ENCODE measurements at places on chromosomes 2 and 18. TPM values are rescaled to one million over a fixed set of nuclear protein-coding genes. Genes with fewer than 3 reads are reported as not detected.

The GPBAR1 gene
- total RNA-seq = 0.06 TPM

The POTEC gene
- not detected for total RNA-seq

The ALK gene
- not detected for total RNA-seq

The SERPINB12 gene
- 0.29 TPM for total RNA-seq

The EVX2 gene
- total RNA-seq = not detected

The PCGF1 gene
- 29.4 TPM for total RNA-seq

The NCKAP5 gene
- 0.40 TPM for total RNA-seq

The MYOM1 gene
- 0.06 TPM for total RNA-seq

The DIPK1C gene
- total RNA-seq = not detected

DNA sequence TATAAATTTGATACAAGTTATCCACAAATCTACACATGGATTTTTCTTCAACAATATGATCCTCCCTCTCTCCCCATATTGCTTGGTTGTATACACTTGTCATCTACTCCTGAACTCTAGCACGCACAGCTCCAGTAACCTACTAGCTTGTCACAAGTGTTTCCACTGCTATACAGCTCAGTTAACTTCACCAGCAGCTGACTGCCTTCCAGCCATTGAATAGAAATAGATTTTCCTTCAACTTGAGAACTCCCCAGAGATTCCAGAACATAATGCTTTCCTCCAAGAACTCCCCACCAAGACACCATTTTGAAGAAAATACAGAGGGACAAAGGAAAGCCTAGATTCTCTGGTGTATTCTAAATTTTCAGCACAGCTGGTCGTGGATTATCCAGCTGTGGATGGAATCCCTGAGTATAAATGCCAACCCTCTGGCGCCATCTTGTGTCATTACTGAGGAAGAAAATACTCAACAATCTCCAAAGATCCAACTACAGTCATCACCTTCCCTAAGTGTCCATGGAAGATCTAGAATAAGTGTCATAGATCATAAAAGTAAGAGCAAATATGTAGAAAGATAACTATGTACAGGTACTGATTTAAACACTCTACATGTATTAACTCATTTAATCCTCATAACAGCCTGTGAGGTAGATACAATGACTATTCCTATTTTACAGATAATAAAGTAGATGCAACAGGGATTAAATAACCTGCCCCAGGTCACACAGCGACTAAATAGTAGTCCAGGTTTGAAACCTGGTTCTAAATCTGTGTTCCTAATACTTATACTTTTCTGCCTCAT lies 156.7 kb downstream of the ARHGAP28 start:
- peak; percentile 59 for DNase-seq

DNA sequence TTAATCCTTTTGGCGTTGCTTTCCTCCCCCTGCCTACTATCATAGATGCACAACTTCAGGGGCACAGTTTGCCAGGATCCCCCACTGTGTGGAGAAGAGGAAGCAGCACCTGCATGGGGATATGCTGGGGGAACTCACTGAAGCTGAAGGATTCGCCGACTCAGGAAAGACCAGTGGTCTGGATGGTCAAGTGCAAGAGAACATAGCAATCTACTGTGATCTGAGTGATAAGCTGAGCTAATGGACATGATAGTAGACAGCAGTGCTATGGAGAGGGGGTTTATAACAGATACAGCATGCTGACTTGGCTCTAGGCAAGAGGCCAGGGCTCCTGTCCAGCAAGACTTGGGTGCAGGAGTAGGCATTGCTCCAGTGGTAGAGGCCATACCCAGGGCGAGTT lies 124.4 kb upstream of the NRP2 start:
- DNase-seq = no peak

DNA sequence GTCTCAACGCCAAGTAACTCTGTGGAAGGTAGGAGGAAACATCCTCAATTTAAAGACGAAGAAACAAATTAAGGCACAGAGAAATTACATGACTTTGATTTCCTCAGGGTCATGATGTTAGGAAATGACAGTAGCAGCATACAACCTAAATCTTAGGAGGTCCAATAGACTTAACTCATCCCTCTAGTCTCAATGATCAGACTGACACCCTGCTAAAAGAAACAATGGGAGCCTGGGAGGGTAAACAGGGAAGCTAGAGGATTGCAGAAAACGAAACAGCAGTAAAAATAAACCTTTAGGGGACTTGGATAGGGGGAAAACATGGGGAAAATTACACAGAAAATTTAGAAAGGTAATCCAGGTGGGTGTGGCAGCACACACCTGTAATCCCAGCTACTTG lies 56.0 kb downstream of the ROCK2 start:
- no peak for DNase-seq

GRCh38 chr2:81396417-81397019 lies 1092.0 kb upstream of the LRRTM1 start:
- DNase-seq = no peak

GRCh38 chr2:63651861-63652651 lies 63.3 kb downstream of the MDH1 start:
- no peak for DNase-seq

DNA sequence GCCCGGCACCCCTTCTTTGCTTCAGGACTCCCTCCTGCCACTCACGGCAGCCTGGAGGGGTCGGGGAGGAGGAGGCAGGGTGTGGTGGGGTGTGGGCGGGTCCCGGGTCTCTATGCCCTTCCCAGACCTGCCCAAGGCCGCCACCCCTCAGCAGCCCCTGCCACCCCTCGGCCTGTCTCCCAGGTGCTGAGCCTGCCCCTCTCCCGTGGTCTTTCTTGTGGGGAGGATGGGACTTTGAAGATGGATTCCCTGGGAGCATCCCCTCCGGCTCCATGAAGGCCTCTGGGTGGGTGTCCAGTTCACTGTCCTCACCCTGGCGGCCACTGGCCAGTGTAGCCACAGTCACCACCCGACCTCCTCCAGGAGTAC lies 23.2 kb downstream of the KCNIP3 start:
- no peak for DNase-seq

GRCh38 chr2:62938126-62938525 lies 112.5 kb upstream of the OTX1 start:
- DNase-seq = peak; percentile 29

GRCh38 chr2:226956659-226957058 lies 120.8 kb downstream of the RHBDD1 start:
- DNase-seq = no peak

DNA sequence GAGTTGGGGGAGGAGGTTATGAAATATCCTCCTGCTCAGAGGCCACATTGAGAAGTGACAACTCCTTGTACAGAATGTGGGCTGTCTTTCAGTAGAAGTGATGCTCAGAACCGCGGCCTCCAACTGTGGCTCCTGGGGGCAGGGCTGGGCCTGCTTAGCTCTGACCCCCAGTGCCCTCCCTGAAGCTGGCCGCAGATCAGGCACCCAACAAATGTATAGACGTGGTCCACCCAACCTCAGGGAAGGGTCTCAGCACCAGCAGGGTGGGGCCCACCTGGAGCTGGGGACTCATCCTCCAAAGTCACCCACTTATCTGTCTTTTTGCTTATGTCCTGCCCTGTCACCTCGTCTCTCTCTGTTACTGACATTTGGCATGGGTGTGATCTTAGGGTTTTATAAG lies 11.1 kb upstream of the BIN1 start:
- DNase-seq = no peak

Measured in LHCN-M2 (cell line).